ENCODE measurements at places on chromosomes 7 and 10.

GRCh38 chr10:122461729-122462532 lies 578 bp downstream of the HTRA1 start:
- DNase-seq = no peak

GRCh38 chr10:4519658-4520402 lies 306.2 kb upstream of the AKR1E2 start:
- DNase-seq = no peak

- no peak for DNase-seq
These were observed 342.3 kb upstream of the BMPER start for GRCh38 chr7:33562996-33563395.

GRCh38 chr10:132697578-132698200 lies 88.3 kb downstream of the NKX6-2 start:
- no peak for DNase-seq

DNA sequence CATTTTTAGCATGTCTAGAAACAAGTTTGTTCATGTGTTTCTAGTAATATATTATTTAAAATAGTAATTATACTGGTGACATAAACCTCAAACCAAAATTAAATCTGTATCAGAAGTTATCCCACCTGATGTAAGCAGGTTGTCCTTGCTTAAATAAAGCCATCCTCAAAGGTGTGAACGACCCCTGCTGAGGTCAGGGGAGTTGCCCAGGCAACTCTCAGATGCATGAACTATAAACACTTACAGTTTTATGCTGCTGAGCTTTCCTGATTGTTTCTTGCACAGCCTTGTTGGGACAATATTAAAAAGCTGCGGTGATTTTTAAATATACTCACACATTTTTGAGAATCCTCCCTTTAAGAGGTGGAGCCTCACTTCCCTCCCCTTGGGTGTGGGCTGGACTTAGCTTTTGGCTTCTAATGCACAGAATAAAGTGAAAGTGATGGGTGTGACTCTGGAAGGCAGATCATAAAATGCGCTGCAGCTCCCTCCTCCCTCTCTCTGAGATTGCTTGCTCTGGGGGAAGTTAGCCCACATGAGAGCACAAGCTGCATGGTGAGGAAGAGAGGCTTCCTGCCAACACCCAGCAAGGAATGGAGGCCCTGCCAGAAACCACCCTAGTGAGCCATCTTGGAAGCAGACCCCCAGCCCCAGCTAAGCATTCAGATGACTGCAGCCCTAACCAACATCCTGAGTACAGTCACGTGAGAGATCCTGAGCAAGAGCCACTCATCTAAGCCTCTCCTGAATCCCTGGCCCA lies 152.7 kb downstream of the SKIDA1 start:
- peak; percentile 76 for DNase-seq

GRCh38 chr7:155338632-155339320 lies 41.1 kb downstream of the INSIG1 start:
- no peak for DNase-seq

DNA sequence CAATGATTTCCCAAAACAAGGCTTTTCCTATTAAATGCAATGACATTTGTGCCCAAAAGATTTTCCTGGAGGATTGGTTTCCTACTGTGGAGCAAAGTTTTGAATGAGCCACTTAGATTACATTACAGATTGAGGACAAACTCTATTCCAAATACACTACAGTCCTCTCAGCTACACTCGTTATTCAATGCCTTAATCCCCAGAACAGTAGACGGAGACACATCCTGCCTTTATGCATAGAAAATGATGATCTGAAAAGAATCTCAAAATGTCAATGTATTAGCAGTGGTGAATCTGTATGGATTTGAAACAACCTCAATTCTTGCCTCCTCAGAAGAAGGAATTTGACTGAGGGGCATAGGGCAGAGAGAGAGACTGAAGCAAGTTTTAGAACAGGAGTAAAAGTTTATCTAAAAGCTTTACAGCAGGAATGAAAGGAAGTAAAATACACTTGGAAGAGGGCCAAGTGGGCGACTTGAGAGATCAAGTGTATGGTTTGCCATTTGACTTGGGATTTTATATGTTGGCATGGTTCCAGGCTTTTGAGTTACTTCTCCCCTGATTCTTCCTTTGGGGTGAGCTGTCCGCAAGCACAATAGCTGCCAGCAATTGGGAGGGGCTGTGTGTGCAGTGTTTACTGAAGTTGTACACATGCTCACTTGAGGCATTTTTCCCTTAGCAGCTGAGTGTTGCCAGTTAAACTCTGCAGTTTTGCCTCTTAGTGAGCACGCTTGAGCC lies 891.9 kb upstream of the MBL2 start:
- DNase-seq = no peak

Data from BJ (cell line).